Diencephalon (tissue), 1 donor: ENCODE measurements at places on chromosomes 6 and 20. TPM values are rescaled to one million over a fixed set of nuclear protein-coding genes. Genes with fewer than 3 reads are reported as not detected.

Gene PNLDC1
- total RNA-seq, result 0.23 TPM

Gene DEFB132
- not detected for total RNA-seq

Gene SNAI1
- total RNA-seq, result 0.23 TPM

Gene OR12D3
- total RNA-seq, result not detected

Gene HIVEP2
- 77.0 TPM for total RNA-seq

Gene TMEM217
- 1.8 TPM for total RNA-seq
